ENCODE measurements at places on chromosomes 4 and X.

- DNase-seq, result no peak
Observed at GRCh38 chrX:101999644-102000539, 68.1 kb upstream of the ZMAT1 start.

DNA sequence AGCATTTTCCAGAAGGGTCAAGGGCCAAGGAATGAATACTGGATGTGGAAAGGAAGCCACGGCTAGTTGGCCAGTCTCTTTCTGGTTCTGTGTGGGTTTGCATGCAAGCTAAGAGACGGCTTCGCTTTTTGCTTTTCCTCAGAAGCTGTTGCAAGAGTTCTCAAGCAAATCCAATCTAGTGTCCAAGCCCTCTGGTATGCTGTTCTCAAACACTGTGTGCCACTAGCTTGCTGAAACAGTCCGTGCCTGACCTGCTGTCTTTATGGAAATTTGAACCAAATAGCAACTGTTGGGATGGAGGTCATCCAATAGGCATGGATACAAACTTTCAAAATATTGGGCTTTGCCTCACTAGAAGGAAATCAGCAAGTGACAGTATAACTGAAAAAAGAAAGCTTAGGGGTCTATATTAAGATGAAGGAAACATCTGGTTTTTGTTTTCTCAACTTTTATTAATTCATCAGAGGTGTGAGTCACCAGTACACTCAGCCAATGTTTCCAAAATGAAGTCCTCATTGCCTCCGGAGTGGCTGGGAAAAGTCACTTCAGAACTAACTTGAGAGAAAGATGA, 70.5 kb downstream of the SLC9A6 start:
- no peak for DNase-seq

DNA sequence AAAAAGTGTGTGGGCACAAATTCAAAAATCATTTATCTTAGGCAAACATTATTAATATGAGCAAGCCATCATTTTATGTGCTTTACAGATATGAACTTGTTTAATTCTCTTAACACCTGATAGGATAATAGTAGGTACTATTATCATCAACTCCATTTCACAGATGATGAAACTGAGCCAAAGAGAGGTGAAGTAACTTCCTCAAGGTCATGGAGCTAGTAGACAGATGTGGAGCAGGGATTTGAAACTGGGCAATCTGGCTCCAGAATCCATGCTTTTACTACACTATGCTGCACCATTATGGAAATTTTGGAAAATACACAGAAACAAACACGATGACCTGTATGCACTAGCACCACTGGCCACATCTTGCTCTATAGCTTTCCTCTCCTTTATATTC, 1.0 kb upstream of the PIN4 start:
- no peak for DNase-seq

DNA sequence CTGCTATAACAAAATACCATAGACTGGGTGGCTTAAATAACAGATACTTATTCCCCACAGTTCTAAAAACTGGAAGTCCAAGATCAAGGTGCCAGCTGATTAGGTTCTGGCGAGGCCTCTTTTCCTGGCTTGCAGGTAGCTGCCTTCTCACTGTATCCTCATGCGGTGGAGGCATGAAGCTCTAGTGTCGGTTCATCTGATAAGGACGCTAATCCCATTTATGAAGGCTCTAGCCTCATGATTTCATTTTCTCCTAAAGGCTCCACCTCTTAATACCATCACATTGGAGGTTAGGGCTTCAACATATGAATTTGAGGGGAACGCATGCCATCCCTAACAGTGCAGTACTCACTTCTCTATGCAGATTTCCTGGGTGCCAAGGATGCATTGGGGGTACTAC, 57.9 kb upstream of the STIM2 start:
- no peak for DNase-seq

DNA sequence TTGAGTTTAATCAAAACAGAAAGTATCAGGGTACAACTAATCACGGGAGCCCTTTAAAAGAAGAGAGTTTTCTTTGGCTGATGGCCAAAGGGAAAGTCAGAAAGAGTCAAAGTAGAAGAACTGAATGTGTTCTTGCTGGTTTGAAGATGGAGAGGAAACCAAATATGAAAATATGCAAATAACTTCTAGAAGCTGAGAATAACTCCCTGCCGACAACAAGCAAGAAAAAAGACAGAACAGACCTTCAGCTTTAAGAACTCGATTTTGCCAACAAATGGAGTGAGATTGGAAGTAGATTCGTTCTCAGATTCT, 903.8 kb downstream of the STIM2 start:
- no peak for DNase-seq

- DNase-seq, result no peak
Observed at GRCh38 chr4:127775843-127776242, 6.3 kb upstream of the HSPA4L start.

GRCh38 chrX:133306316-133306715, 88.2 kb upstream of the TFDP3 start:
- no peak for DNase-seq

GRCh38 chrX:47649271-47649670, 1.1 kb downstream of the ELK1 start:
- DNase-seq, result no peak

DNA sequence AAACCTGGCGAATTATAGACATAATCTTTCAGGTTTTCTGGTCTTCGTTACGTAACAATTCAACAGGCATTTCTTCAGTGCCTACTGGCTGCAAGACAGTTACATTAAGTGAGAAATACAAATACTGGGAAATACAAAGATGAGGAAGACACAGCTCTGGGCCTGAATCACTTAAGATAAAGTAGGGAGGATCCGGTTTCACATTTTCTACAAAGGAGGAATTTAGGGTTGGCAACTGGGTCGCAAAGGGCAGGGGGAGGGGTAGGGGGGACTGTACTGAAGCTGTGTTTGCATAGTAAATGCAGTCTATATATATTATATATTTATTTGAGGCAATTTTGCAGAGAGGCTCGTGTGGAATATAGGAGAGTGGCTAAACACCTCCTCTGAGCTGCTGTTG, 107.4 kb downstream of the MAML3 start:
- no peak for DNase-seq

- DNase-seq, result no peak
Observed at GRCh38 chrX:141642979-141643378, 53.5 kb downstream of the SPANXA2 start.

- DNase-seq, result no peak
Observed at GRCh38 chr4:170242471-170242870, 152.7 kb upstream of the AADAT start.
